Hepatic stellate cell (primary cell): ENCODE measurements at places on chromosomes 13 and 19.

- DNase-seq: peak; percentile 36
These were observed 2.5 kb downstream of the KLK10 start for GRCh38 chr19:51016798-51017683.

DNA sequence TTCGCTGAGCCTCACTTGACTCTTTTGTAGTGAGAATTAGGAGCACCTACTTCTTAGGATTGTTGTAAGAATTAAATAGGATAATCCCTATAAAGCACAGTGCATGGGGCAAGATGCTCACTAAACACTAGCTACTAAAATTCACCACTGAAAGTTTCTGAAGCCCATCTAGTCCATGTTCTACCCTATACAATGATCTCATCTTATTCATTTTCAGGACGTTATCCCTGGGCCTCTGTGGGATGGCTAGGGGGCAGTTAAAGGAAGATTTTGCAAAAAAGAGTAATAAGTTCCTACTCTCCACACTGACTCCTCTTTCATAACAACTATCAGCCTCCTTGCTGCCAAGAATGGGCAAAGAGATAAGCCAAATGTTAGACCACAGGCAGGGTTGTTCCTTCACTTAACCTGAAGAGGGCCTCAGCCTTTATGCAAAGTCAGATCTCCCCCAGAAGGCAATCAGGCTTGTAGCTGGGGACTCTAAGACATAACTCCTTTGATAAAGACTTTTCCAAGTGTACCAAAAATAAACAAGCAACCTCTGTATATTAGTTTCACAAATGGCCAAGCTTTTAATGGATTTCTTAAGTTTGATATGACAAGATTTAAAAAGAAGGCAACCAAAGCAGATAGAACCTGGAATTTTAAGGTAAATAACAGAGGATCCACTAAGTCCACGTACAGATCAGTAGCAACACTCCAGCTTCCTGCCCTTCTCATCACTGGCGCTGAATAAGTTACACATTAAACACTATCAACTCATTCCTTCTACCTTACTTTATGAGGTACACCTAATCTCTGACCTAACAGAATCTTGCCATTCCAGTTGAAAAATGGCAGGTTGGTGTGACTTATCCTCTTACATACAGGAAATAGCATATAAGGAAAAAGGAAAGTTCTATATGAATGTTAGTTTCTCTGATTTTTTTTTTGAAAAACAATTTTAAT is 44.4 kb downstream of the ELF1 start:
- peak; percentile 19 for DNase-seq

DNA sequence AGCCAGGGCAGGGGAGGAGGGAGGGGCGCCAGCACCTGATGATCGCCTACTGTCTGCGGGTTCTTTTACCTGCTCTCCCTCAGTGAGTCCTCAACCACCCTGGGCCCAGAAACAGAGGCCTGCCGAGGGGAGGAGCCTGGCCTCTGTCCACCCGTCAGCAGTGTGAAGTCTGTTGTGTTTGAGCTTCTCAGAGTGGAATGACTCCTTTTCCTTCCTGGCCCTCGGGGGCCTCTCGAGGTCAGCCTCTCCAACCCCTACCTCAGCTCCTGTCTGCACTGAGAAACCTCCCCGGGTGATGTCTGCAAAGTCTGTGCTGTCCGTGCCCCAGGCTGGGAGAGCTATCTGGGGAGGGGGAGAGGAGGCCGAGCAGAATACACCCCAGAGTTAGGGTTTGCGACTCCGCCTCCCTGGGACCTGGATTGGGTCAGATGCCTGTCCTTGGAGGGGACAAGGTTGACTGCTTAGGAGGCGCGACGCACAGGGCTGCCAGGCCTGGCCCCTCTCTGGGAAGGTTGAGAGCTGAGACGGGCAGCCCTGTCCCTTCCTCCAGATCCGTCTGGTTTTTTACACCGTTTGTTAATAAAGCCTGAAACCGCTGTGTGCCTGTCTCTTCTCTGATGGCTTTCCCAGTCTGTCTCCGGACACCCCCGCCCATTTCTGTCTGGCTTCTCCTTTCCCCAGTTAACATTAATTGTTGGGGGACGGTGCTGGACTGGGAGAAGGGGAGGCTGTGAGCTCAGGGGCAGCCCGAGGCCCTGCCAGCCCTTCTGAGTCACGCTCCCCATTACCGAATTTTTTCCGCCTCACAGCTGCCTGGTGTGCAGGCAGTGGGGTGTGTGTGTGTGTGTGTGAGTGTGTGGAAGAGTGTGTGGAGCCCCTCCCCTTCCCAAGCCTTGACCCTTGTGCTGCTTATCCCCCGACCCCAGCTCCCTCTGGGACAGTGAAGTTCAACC is 989 bp upstream of the SSC5D start:
- peak; percentile 96 for DNase-seq

DNA sequence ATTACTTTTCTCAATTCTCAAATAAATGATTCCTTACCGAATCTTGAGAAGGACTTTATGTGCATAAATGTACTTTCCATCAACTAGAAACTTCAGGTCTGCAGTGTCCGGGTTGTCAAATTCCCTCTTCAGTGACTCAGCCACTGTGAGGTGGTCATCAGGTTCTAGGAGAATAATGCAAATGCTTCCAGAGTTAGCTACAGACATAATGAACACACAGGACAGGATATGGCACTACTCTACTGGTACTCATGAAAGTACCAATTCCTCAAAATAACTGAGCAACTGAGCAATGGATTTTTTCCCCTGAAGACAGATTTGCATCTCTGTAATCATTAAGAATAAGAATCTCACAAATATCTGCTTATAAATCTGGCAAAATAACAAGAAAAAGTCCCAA is 31.2 kb downstream of the RCBTB2 start:
- DNase-seq: no peak

GRCh38 chr13:92727118-92727517 is 499.5 kb upstream of the GPC6 start:
- no peak for DNase-seq

- DNase-seq: no peak
These were observed 665 bp downstream of the ZNF497 start for GRCh38 chr19:58361900-58362271.

DNA sequence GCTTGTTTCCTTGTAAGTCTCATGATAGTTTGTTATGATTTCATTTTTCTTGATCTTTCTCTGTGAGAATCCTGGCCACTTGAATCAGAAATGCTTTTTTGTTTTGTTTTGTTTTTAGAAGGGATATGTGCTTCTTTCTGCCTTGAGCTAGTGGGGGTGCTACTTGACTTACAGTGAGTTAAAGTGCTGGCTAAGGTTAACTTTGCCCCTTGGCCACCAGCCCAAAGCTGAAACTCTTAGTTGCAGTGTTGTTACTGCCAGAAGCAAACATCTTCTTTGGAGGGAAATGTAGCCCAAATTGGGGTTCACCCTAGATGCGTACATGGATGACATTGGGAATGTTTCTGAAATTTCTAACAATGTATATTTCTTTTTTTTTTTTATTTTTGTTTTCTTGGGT is 57.4 kb downstream of the TDRD3 start:
- no peak for DNase-seq

GRCh38 chr13:111460548-111461444 is 140.4 kb downstream of the TEX29 start:
- DNase-seq: peak; percentile 65

DNA sequence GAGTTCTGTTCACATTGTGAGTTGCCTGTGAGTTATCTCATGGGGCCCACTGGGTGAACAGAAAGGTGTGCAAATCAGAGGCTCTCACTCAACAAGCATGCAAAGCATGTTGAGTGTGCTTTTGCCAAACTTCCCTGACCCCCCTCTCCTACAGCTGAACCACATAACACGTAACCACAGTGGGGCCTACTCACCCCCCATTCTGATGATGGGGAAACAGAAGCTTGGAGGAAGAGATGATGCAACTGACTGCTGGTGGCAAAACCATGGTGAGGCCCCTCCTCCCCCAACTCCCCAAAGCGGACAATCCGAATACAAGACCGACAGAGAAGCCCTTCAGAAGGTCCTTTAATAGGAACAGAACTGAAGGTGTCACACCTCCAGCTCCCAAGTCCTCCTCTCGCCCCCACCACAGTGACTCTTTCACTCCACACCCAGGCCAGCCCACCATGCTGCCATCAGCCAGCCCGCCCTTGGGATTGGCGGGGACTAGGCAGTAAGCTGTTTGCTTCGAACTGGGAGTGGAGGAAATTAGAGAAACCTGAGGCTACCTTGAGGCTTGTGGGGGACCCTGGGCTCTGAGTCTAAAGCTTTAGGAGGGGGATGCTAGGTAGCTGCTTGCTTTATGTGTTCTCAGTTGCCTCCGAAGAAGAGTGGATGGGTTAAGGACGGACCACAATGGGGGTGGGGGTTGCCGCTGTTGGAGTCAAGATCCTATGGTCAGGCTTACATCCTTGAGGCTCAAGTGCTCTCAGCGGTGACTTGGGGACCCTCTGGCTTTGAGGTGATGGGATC is 3.8 kb downstream of the ZNF784 start:
- no peak for DNase-seq

- no peak for DNase-seq
These were observed 444.8 kb downstream of the SLITRK5 start for GRCh38 chr13:88115976-88116375.

- no peak for DNase-seq
These were observed 17.2 kb upstream of the RFC3 start for GRCh38 chr13:33800646-33801186.

DNA sequence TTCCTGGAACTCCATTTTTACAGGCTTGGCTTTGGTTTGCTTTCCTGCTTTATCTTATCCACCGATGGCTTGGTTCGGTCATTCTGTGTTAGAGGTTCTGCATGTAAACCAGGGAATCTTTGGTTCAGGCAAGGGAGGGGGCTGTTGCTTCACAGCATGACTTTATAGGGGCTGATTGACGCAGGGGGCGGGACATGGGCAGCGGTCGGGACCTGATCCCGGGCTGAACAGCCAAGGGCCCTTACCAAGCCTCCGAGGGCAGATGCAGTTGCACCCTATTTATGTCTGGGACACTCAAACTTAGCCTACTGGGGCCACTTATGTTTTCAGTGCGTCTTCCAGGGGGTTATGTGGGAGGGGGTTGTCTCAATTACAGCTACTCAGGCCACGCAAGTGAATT is 312.4 kb downstream of the ZNF536 start:
- DNase-seq: no peak

GRCh38 chr13:111259058-111259457 is 61.4 kb upstream of the TEX29 start:
- DNase-seq: no peak

DNA sequence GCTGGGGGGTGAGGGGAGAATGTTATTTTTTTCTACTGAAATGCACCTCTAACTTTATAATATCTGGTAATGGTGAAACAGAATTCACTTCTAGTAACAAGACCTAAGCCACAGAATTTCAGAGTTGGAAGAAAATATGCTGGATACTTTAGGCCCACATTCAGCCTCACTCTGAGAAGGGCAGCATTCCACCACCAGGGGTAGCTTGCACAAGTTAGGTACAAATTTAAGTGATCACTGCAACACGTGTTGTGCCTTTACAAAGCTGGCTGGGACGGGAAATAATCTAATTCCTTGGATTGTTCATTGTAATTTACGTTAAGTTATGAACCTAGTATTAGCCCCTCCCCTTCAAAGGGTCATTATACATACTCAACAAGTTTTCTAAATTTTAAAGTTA is 192.3 kb downstream of the RGCC start:
- DNase-seq: peak; percentile 7

GRCh38 chr13:40170091-40170490 is 496.4 kb downstream of the FOXO1 start:
- DNase-seq: no peak

DNA sequence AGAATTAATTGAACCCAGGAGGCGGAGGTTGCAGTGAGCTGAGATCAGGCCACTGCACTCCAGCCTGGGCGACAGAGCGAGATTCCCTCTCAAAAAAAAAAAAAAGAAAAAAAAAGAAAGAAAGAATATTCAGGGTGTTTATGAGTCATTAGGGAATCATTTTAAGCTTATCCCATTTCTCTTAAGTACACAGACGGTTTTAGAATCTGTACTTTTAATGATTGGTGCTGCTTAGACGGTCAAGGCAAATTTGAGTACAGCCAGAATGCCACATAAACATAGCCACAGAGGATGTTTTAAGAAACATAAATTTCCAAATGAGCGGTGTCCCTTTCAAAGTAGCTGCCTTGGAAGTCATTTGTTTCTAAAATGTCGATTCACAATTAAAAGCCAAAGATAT is 2.6 kb downstream of the SPRYD7 start:
- no peak for DNase-seq

DNA sequence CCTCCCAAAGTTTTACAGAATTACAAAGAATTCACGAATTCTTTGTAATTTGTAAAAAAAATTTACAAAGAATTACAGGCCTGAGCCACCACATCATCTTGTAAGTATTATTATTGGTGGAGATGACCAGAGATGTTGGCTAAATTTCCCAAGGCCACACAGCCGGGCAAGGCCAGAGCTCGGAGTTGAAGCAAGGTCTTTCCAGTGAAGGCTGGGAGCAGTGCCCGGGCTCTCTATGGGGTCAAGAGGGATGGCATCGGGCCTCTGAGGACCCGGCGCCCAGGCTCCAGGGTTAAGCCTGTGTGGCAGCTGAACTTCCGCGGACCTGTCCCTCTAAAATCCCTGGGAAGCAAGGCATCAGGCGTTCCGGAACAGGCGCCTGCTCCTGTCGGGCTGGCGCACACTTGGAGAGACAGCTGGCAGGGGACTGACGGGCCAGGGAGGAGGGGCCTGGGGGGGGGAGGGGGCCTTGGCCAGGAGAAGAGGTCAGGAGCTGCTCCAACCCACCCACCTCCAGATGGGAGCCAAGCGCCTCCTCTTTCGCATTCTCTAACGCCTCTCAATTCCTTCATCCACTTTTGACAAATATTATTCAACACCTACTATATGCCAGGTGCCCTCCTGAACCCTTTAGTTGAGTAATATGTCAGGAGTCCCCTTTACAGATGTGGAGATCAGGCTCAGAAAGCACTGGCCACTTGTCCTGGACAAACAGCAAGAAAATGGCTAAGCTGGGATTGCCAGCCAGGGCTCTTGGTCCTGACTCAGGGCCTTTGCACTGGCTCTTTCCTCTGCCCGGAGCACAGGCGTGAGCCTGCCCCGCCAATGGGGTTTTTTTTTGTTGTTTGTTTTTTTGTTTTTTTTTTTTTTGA is 36.8 kb upstream of the SEMA6B start:
- DNase-seq: no peak

DNA sequence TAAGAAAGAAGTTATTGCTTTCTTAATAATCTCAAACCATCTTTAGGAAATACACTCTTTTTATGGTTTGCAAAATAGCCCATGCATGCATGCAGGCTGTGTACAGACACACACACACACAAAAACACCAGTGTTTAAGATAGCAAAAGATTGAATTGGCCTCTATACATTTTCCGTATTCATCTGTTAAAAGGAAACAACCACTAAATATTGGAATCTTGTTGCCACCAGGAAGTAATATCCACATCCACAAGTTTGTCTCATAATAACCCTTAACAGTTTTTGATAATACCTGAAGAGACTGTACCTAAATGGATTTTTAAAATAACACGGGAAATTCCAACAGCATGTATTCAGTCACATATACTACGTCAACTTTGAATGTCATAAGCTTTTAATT is 7.3 kb upstream of the MAB21L1 start:
- no peak for DNase-seq
